SK-MEL-5 (cell line): ENCODE measurements at places on chromosomes 4 and X.

DNA sequence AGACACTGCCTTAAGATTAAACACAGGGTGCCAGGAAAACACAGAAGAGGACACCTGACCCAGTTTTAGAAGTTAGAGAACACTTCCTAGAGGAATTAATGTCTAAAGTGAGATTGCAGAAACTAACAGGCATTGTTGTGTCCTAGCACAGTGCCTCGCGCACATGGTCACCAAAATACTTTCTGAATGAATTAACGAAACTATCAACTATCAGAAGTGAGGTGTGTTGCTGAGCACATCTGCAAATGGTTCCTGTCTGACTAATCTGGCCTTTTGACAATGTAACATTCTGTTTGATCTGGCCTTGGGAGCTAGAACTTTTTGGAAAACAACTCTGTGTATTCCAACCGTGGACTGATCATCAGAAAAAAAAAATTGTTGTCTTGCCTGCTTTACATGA lies 556.8 kb upstream of the LCORL start:
- DNase-seq, result no peak

DNA sequence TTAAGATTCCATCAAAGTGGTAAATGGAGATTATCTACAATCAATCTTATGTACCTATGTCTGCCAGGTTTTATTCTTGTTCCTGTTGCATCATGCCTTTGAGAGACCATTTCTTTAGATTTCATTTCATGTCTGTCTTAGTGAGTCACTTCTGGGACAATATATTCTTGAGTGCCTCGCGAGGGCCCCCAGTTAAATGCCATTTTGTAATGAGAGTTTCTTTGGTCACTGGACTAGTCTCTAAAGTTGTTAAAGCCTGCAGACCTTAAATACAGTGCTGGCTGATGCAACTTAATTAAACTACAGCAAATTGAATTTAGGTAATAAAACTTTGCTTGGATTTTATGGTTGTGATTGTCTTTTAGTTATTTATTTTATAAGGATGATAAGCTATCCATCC lies 87.2 kb upstream of the PITX2 start:
- DNase-seq, result no peak

GRCh38 chrX:13923289-13923688 lies 106.4 kb upstream of the GPM6B start:
- no peak for DNase-seq

GRCh38 chrX:19785647-19786046 lies 101.8 kb downstream of the SH3KBP1 start:
- DNase-seq, result no peak

GRCh38 chr4:68569466-68570121 lies 6.5 kb downstream of the UGT2B17 start:
- no peak for DNase-seq

DNA sequence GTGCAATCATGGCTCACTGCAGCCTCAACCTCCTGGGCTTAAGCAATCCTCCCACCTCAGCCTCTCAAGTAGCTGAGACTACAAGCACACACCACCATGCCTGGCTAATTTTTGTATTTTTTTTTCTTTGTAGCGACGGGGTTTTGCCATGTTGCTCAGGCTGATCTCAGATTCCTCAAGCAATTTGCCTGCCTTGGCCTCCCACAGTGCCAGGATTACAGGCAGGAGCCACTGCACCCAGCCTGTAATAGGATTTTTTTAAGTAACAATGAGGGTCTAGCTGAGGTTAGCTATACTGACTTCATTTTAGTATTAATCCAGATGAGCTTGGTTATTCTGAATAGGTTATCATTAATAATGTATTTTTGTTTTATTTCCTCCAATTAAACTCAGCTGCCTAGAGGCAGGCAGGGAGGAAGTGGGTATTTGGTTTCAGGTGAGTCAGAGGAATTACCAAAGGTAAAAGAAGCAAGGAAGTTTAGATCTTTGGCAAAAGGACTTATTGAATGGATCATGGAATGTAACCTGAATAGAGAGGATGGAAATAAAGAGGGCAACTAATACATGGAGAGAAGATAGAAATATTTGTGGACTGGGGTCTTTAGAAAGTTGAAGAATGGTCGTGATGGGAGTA lies 1023.3 kb upstream of the TENM3 start:
- no peak for DNase-seq

DNA sequence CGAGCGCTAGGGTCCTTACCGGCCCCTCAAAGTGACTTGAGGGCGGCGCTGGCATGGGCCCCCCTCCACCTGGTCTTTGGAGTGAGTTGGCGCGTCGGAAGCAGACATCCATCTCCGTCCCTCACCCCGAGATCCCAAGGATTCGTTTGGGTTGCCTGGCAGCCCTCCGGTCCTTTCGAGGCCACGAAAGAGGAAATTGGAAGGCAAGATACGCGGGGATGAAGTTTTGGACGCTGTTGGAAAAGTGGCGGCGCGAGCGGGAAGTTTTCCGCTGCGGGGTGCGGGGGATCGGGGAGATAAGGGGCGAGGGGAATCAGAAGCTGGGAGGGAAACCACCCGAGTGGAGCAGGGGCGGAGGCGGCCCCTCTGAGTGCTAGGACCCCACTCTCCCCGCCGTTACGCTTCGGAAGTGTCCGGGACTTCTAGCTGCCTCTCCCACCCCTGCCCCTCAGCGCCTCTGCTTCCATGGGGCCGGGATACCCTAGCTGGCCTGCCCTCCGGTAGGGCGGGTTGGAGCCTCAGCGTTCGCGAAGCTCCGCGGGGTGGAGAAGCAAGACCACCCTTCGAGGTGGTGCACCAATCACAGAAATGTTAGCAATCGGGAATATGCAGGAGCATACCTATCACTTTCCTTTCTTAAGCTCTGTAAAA lies 57.8 kb downstream of the FRMPD3 start:
- no peak for DNase-seq
